ENCODE measurements at places on chromosomes 5 and 9.

DNA sequence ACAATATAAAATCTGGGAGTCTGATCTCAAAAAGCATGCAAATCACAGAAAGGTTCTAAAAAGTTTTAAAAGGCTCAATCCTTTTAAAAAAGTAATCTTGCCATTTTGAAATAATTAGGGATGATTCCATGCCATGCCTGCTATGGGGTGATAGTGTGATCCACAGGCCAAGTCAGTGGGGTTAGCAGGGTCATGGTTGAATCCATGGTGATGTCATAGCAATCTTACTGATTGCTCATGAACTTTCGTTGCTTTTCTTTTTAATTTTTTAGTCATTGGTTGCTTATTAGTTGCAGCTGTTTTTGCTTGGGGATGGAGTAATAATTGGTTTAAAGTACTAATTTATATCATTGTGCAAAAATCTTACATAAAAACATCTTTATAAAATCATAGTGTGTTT lies 485.0 kb downstream of the ENC1 start:
- DNase-seq, result no peak

DNA sequence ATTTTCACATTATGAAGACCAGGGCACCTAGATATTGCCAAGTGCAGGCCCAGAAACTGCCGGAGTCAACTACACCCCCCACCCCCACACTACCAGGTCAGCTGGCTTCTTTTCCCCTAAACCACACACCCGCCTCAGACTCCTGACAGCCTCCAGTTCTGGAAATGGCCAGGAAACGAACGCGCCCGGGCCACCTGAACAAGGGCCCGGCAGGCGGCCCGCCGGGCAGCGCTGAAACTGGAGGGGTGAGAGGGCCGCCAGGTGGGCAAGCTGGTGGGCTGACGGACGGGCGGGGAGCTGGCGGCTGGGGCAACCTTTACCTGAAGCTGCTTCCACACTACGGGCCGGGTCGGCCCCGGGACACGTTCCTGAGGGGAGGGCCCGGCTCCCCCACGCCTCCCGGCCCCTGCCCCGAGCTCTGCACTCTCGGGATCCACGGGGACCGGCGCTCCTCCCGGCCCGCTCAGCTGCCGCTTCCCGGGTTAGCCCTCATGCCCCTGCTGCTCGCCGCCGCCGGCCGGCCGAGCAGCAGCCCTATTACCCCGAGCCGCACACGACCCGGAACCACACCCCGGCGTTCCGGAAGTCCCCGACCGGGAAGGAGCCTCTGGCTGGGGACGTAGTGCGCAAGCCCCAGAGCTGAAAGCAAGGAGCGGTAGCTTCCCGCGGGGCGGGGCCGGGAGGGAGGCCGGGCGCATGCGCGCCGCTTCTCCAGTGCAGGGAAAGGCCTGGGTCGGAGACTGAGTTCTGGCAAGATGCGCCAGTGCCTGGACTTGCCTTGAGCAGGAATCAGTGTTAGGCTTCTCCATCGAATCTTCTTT lies at the start of gene MAPKAP1:
TSS of gene MAPKAP1 (minus strand) at position 558 of the 821 bp plus-strand sequence. CDS start 34,634 bp downstream, outside the sequence.
- peak; percentile 98 for DNase-seq

DNA sequence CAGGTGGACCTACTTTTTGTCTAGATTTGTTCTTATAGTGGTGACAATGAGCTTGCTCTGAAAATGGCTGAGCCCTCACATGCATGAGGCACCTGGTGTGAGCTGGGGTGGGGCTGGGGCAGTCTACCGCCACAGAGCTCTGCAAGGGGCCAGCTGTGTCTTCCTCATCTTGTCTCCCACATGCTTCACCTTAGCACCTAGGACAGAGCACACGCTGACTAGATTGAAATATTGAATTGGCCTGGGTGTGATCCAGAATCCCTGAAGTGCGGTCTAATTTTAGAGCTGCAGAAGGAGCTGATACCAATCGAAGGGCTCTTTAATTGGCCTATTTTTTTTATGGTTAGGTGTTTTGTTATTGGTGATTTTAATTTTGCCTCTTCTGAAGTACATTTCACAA lies 126.1 kb upstream of the NFIB start:
- DNase-seq, result no peak

DNA sequence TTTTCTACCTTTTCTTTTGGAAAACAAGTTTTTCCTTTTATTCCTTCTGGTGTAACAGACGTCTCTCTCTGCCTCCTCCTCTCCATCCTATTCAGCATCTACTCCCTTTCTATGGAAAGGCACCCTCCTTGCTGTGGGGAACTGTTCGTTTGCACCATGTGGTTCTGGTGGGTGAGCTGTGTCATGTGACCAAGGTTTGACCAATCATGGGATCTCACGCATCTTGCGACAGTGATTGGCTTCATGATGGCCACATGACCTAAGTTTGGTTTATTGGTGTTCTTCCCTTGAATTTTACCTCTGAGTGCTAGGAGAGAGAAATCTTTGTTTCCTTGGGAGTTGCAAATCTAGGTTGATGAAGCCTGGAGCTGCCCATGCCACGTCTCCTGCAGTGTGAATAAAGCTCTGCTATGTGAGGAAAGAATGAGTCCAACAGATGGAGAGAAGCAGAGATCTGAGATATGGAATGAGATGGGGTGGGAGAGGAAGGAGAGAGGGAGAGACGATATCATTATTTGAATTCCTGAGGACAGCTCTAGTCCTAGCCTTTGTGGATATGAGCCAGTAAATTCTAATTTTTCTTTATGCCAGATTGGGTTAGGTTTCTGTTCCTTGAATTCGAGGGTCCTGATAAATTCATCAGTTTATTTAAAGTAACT lies 178.8 kb upstream of the IL12B start:
- DNase-seq, result no peak

- no peak for DNase-seq
Measured at GRCh38 chr9:5842929-5843793, 10.2 kb upstream of the ERMP1 start.

- DNase-seq, result no peak
Measured at GRCh38 chr9:131656356-131657036, 83.4 kb downstream of the RAPGEF1 start.

- peak; percentile 77 for DNase-seq
Measured at GRCh38 chr5:52787600-52788504, at the start of the genes ITGA1 and PELO. ITGA1 (plus strand) TSS chr5:52787916; CDS start chr5:52788354, 438 bp downstream. PELO (plus strand) TSS chr5:52787916; CDS start chr5:52800395, 12,479 bp downstream.

GRCh38 chr5:107314330-107314729 lies 356.4 kb downstream of the EFNA5 start:
- no peak for DNase-seq

DNA sequence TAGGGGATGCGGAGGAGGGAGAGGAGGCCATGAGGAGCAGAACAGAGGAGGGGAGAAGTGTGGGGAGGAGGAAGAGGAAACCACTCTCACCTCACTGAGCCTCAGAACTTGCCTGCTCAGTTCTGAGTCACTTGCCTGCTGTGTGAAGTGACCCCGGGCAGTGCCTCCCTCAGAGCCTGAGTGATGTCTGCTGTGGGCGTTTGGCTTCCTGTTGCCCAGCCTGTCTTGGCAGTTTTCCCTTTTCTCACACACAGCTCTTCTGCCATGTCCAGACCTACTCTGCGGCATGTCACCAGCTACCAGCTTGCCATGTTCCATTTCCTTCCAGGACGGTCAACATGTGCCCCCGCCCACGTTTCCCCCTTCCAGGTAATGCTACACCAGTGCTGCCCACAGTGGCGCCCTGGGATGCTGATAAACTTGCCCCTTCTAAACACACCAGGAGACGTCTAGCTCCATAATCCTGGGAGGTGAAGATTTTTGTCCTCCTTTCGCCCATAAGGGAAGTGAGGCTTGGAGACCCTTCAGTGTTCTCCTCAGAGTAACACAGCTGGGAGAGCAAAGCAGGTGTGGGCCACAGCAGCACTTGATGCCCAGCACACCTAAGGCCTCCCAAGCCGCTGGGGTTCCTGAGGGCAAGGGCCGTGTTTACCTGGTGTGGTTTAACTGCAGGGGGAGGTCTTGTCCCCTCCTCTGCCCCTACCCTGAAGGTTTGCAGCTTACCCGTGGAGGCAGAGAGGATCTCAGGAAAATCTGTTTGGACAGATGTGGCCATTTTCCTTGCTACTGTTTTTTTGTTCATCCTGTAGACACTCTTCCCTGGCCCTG lies 63.8 kb upstream of the RNF130 start:
- DNase-seq, result no peak

- DNase-seq, result no peak
Measured at GRCh38 chr5:19676895-19677294, 311.1 kb downstream of the CDH18 start.

DNA sequence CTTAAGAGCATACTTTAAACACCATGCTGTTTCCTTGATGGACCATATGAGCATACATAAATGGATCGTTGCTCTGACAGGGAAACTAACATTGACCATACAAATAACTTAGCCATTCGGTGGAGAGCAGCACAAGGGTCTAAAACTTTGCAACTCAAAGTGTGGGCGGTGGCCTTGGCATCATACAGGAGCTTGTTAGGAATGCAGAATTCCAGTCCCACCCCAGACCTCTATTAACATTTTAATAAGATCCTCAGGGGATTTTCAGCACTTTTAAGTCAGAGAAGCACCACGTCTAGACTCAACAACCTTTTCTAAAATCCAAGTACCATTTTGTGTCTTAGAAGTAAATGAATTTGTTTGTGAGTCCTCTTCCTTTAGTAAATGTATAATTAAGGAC lies 260.9 kb downstream of the EBF1 start:
- DNase-seq, result no peak

DNA sequence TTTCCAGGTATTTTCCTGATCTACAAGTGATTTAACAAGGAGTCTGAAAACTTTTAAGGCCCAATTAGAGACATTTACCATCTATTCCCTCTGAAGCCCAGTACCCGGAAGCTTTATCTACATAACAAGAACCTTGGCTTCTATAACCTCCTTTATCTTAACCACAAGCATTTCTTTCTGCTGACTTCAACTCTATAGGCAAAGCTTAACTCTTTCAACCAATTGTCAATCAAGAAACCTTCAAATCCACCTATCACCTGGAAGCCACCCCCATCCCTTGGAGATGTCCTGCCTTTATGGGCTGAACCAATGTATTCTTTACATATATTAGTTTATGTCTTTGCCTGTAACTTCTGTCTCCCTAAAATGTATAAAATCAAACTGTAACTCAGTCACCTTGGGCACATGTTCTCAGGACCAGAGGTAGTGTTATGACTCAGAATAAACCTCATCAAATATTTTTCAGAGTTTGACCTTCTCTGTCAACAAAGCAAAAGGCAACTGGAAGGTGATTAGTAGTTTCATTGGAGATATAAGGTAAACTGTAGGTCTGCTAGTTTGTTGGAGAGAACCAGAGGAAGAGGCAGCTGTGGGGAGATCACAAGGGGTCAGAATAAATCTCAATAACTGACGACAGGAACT lies 13.0 kb upstream of the RIMOC1 start:
- DNase-seq, result no peak

DNA sequence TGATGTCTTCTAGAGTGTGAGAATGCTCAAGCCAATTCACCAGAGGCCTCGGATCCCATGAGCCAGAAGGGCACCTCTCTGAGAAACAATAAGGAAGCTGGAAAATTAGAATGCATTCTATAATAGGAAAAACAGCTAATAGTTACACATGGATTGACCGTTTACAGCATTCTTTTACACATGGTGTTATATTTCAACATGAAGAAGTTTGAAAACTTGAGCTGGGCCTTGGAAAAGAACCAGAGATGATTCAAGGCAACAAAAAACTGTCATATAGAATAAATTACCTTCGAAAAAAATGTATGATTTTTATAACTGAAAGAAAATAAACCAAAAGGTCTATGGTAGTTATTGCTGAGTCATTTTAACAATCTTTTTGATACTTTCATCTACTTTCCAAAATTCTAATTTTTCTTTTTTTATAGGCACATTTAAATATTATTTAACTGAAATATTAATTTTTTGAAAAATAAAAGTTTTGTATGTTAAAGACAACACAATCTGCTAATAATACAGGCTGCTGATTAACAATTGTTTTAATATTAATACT lies 6.2 kb downstream of the SH3TC2 start:
- no peak for DNase-seq

- no peak for DNase-seq
Measured at GRCh38 chr9:27565696-27566095, 7.6 kb downstream of the C9orf72 start.

DNA sequence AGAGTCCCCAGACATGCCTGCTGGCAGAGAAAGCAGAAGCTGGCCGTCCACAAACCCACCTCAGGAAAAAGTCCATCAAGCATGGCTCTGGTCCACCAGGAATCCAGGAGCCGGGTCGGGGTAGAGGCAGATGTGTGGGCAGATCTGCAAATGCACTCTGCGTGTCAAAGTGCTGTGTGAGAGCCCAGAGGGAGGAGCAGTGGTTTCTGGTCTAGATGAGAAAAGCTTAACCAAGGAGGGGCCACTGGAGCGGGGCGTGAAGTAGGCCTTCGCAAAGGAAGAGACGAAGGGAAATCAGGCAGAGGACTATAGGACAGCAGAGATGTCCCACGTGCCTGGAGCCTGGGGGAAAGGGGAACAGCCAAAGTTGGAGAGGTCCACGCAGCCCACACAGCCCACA lies 40.0 kb downstream of the TTLL11 start:
- no peak for DNase-seq

DNA sequence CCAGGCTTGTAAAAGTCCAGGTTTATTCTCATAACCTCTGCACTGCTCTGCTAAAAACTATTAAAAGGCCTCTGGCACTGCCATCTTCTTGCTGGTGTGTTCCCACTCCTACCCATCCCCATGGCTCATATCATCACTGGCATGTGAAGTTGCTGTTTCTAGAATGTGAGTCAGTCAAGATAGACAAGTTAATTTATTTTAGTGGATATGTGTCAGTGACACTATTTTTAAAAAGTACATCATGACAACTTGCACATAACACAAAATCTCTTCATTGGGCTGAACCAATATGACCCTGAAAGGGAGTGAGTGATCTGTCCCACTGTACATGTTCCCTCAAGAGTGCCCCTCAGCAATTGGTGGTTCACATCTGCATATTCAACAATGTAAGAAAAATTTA lies 299.7 kb downstream of the NFIB start:
- DNase-seq, result no peak

DNA sequence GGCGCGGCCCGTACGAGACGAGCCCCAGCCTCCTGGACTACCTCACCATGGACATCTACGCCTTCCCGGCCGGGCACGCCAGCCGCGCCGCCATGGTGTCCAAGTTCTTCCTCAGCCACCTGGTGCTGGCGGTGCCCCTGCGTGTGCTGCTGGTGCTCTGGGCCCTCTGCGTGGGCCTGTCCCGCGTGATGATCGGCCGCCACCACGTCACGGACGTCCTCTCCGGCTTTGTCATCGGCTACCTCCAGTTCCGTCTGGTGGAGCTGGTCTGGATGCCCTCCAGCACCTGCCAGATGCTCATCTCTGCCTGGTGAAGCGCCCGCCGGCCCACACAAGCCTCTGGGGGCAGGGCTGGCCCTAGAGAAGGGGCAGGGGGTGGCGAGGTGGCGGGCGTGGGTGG lies 18.5 kb downstream of the PLPP7 start:
- no peak for DNase-seq

DNA sequence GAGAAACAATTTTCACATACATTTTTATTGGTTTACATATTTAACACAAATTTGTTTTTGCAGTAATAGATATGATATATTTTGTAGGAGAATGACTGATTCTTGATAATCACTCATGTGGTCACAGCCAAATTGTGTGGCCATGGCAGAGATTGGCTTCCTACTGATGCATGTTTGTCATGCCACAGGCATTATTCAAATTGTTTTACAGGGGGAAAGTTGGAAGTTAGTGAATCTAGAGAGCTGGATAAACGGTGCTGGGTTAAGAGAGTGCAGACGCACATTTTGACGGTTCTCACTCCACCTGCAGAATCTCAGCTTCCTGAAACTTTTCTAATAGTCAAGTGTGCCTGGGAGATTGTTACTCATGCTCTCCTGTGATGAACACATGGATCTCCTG lies 91.1 kb upstream of the FBN2 start:
- DNase-seq, result no peak

Measured in tongue (tissue), 3 donors.